Muscle of leg (tissue), 16 donors: ENCODE measurements at places on chromosomes 12 and 14. TPM values are rescaled to one million over a fixed set of nuclear protein-coding genes. Genes with fewer than 3 reads are reported as not detected.
A peak's percentile ranks its signal among the peaks of the same experiment; 100 is the strongest.

GRCh38 chr14:53954551-53955228 is 1.9 kb downstream of the BMP4 start:
- peaks cover 26% of the 10 kb centered on the region for H3K36me3 ChIP-seq
- H3K4me1 ChIP-seq = peaks cover 30% of the 10 kb centered on the region
- H3K27me3 ChIP-seq = peaks cover 58% of the 10 kb centered on the region
- DNase-seq = peak; percentile 71

Gene ASB2
- polyA plus RNA-seq = 24.9 TPM

DNA sequence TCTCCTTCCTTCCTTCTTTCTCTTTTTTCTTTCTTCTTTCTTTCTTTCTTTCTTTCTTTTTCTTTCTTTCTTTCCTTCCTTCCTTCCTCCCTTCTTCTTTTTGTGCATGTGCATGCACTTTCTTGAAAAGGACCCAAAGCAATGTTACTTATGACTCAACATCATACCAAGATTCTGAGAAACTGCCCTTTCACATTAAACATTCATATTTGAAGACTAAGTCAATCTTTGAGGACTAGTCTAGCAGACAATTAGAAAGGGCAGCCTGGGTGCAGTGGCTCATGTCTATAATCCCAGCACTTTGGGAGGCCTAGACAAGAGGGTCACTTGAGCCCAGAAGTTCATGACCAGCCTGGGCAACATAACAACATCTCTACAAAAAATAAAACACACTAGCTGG is 212.8 kb upstream of the KITLG start:
- no peak overlapping the region for H3K27ac ChIP-seq
- H3K36me3 ChIP-seq = no peaks in the 10 kb centered on the region
- no peaks in the 10 kb centered on the region for H3K4me1 ChIP-seq

Gene RBP5
- 1.6 TPM for polyA plus RNA-seq

Gene TRPV4
- polyA plus RNA-seq = 1.1 TPM

Gene PRKD1
- polyA plus RNA-seq = 24.2 TPM

DNA sequence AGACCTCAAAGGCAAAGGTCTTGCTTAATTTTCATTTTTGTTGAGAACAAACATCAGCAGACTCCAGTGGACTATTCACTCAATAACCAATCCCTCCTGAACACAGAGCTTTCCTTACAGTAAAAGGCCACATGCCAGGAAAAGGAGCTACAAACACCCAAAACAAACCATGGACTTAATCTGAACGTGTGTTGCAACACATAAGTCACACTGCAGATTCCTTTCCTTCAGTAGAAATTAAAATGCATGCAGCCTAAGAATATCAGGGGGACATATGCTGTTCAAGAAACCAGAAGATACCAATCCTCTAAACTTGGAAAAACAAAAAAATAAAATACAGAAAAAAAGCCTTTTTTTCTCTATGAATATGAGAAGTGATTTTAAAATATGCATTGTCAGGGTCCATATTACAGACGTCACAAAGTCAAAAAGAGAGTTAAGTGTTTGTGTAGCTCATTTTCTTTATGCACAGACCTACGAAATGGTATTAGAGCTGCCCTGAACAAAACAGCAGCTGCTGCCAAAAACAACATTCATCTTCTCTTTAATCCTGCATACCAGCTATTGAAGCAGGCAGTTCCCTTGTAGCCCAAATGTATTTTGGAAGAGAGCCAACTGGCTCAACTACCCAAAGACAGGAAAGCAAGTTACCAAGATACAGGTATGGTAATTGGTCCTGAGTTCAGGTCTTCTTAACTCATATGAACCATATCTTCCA is 26.2 kb downstream of the KITLG start:
- no peak overlapping the region for H3K4me3 ChIP-seq
- peak; percentile 27 for DNase-seq
- H3K27me3 ChIP-seq = no peaks in the 10 kb centered on the region
- no peak overlapping the region for H3K27ac ChIP-seq
- H3K36me3 ChIP-seq = no peaks in the 10 kb centered on the region

Gene C12orf54
- polyA plus RNA-seq = 0.29 TPM

Gene GPR65
- 0.52 TPM for polyA plus RNA-seq

Gene BLTP3B
- 13.0 TPM for polyA plus RNA-seq

GRCh38 chr12:10030446-10030845 is at the start of gene CLEC9A:
Gene CLEC9A, plus strand, starts transcription at chr12:10030682. Its CDS starts 22,006 bp downstream, at chr12:10052688.
- H3K4me1 ChIP-seq = no peaks in the 10 kb centered on the region
- H3K36me3 ChIP-seq = no peaks in the 10 kb centered on the region
- H3K27ac ChIP-seq = no peak within 1 kb of the TSS
- H3K27me3 ChIP-seq = no peaks in the 10 kb centered on the region

Gene NFATC4
- 71.1 TPM for polyA plus RNA-seq

- DNase-seq = no peak
- H3K27ac ChIP-seq = no peak overlapping the region
- H3K27me3 ChIP-seq = no peaks in the 10 kb centered on the region
- no peaks in the 10 kb centered on the region for H3K36me3 ChIP-seq
These were observed 185.7 kb downstream of the SLC2A13 start for GRCh38 chr12:39920222-39920621.

DNA sequence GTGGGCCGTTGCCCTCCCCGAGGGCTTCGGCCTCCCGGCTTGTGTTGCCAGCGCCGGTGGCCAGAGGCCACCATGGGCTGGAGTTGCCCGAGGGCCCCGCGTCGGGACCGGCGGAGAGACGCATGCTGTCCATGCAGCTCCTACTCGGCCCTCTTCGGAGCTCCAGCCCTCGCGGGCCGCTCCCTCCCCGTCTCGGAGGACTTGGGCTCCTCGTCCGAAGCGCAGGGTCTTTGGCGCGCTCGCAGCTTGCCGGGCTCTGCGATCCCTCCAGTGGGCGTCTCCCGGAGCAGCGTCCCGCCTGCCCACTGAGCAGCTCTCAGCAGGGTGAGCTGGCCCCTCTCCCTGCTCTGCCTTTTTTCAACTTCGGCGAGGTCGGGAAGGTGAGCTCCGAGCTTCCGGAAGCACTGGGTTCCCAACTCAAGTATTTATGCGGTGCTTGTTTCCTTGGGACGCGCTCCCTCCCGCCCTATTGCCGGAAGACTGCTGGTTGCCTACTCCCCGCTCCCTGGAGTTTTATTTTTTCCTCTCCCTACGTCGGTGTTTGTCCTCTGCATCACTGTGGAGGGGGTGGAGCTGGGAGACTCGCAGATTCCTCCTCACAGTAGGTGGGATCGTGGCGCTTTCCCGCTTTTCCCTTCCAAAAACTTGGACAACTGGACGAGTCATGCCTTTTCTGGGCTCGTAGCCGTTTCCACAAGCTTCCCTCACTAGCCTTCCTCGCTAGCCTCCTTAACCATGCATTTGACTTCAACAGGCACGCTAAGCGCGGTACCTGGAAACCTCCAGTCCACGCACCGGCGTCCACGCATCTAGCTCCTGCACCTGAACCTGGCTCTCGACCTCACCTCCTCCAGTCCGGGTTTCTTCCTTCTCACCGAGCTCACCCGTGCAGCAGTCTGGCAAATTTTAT is at the start of gene AVPR1A:
AVPR1A (minus strand) TSS at position 489 of the 910 bp plus-strand sequence; CDS start at position 124, 365 bp downstream.
- peaks cover 33% of the 10 kb centered on the region for H3K27me3 ChIP-seq
- H3K27ac ChIP-seq = peak within 1 kb of the TSS; percentile 70
- H3K36me3 ChIP-seq = no peaks in the 10 kb centered on the region
- peaks cover 19% of the 10 kb centered on the region for H3K4me1 ChIP-seq
